ENCODE measurements at places on chromosomes 3 and 15.
A peak's percentile ranks its signal among the peaks of the same experiment; 100 is the strongest.

GRCh38 chr3:142530296-142530695, 48.2 kb downstream of the ATR start:
- H3K4me1 ChIP-seq = no peaks in the 10 kb centered on the region
- H3K27ac ChIP-seq = no peak overlapping the region
- H3K27me3 ChIP-seq = no peaks in the 10 kb centered on the region
- H3K4me3 ChIP-seq = no peak overlapping the region
- DNase-seq = no peak

GRCh38 chr3:58217209-58217811, 6.5 kb upstream of the DNASE1L3 start:
- peaks cover 12% of the 10 kb centered on the region for H3K4me1 ChIP-seq
- no peaks in the 10 kb centered on the region for H3K27me3 ChIP-seq

DNA sequence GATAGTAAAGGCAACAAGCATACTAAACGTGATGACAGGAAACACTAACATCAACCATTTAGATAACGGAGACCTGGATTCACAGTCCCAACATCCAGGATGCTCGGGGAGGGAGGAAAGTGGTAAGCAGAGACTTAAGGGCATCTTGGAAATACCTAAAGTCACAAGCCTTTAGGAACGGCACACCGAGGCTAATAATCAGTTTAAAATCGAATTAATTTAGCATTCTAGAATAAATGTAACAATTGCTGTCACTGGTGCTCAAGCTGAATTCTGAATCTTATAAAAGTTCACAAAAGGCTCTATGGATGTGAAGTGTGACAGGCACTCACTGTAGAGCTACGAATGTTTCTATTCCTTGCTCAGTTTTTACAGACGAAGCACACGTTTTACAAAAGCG, 1.3 kb downstream of the CD47 start:
- H3K27ac ChIP-seq = peak overlapping the region; percentile 92
- H3K36me3 ChIP-seq = peaks cover 25% of the 10 kb centered on the region
- H3K4me1 ChIP-seq = peaks cover 53% of the 10 kb centered on the region

GRCh38 chr3:76561494-76562236, 478.2 kb upstream of the ROBO2 start:
- H3K4me3 ChIP-seq = no peak overlapping the region
- no peaks in the 10 kb centered on the region for H3K36me3 ChIP-seq
- no peaks in the 10 kb centered on the region for H3K27me3 ChIP-seq
- DNase-seq = peak; percentile 11
- H3K4me1 ChIP-seq = no peaks in the 10 kb centered on the region

- DNase-seq = peak; percentile 39
- no peak overlapping the region for H3K27ac ChIP-seq
- no peaks in the 10 kb centered on the region for H3K36me3 ChIP-seq
- H3K4me3 ChIP-seq = no peak overlapping the region
- peaks cover 66% of the 10 kb centered on the region for H3K4me1 ChIP-seq
- no peaks in the 10 kb centered on the region for H3K27me3 ChIP-seq
Observed at GRCh38 chr15:70443486-70444273, 319.7 kb downstream of the UACA start.

DNA sequence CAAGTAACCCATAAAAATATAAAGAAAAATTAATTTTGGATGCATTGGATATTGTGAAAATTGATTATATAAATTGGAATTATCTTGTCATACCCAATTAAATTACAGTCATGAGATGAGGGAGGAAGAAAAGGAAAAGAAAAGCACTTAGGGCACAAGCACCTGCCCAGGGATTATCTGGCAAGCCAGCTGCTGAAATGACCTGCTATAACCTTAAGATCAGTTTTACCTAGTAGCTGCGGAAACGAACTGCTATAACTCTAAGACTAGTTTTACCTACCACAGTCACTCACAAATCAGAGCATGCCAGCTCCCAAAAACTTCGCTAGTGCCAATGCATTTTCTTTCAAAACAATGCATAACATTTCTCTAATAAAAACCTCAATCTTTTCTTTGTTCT, 26.2 kb downstream of the LRRFIP2 start:
- peak overlapping the region; percentile 76 for H3K27ac ChIP-seq
- no peaks in the 10 kb centered on the region for H3K27me3 ChIP-seq
- no peaks in the 10 kb centered on the region for H3K36me3 ChIP-seq
- DNase-seq = peak; percentile 50

- no peaks in the 10 kb centered on the region for H3K27me3 ChIP-seq
- DNase-seq = peak; percentile 67
- H3K27ac ChIP-seq = peak overlapping the region; percentile 23
Observed at GRCh38 chr3:107346564-107346963, 30.7 kb upstream of the CCDC54 start.

DNA sequence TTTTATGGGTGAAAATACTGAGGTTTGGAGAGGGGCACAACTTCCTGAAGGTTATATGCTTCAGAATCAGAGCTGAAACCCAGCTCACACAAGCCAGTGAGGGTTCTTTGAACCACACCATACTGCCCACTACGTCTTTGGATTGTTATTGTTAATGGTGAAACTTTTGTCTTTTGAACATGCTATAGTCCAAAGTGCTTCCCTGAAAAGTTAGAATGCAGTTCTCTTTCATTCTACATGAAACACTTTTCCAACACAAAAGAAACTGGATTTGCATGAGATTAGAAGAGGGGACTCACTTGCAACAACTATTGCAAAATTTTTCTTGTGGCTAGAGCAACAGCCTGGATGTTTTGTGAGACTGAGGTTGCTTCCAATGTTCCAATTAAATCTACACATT, 473.6 kb downstream of the SOX2 start:
- no peak for DNase-seq
- no peak overlapping the region for H3K27ac ChIP-seq
- no peak overlapping the region for H3K4me3 ChIP-seq
- H3K36me3 ChIP-seq = no peaks in the 10 kb centered on the region
- no peaks in the 10 kb centered on the region for H3K4me1 ChIP-seq

GRCh38 chr3:44993471-44994205, 17.6 kb downstream of the EXOSC7 start:
- H3K27me3 ChIP-seq = no peaks in the 10 kb centered on the region
- no peaks in the 10 kb centered on the region for H3K4me1 ChIP-seq
- H3K27ac ChIP-seq = no peak overlapping the region
- H3K36me3 ChIP-seq = peaks cover 70% of the 10 kb centered on the region

DNA sequence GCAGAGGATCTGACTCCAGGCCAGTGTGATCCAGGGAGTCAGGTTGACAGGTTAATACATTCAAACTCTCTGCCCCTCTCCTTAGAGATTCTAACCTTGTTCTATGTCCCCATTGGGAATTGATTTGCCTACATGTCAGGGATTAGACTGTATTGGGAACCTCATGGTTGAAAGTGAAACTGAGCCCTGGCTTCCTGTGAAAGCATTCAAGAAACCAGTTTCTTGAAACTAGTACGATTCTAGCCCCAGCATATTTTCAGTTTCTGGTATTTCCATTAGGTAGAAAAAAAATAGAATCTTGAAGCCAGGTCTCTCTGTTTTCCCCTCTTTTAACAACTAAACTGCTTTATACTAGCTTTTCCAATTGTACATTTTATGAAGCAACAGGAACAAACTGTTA, 140.4 kb upstream of the ABI3BP start:
- H3K36me3 ChIP-seq = no peaks in the 10 kb centered on the region
- no peak overlapping the region for H3K27ac ChIP-seq
- no peak overlapping the region for H3K4me3 ChIP-seq
- no peaks in the 10 kb centered on the region for H3K4me1 ChIP-seq
- peak; percentile 2 for DNase-seq

DNA sequence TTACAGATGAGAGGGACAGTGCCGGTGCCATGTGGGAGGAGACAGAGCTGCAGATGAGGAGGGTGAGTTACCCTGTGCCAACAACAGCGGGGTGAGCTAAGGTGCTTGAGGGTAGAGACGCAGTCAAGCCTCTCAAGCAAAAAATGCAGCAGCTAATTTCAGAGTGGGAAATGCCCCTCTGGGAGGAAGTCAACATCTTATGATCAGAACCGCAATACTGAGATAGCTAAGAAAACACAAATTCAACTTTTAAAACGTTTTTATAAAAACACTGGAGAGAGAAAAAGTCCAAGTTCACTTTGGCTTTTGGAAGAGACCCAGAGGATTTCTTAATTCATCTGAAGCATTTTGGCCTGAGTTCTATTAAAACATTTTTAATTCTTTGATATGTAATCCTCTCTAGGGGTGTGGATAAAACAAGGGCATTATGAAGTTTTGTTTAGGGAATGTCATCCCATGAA, 319.2 kb downstream of the SLC9A9 start:
- H3K4me1 ChIP-seq = peaks cover 31% of the 10 kb centered on the region
- no peaks in the 10 kb centered on the region for H3K36me3 ChIP-seq
- no peak overlapping the region for H3K4me3 ChIP-seq
- DNase-seq = peak; percentile 88

- H3K36me3 ChIP-seq = no peaks in the 10 kb centered on the region
- DNase-seq = peak; percentile 63
- no peaks in the 10 kb centered on the region for H3K4me1 ChIP-seq
- H3K4me3 ChIP-seq = no peak overlapping the region
- H3K27ac ChIP-seq = no peak overlapping the region
Observed at GRCh38 chr3:27312044-27312668, 57.0 kb downstream of the NEK10 start.

- H3K27me3 ChIP-seq = peaks cover 2% of the 10 kb centered on the region
- H3K36me3 ChIP-seq = no peaks in the 10 kb centered on the region
- no peak overlapping the region for H3K27ac ChIP-seq
Observed at GRCh38 chr3:124532071-124532470, 198.2 kb upstream of the UMPS start.

DNA sequence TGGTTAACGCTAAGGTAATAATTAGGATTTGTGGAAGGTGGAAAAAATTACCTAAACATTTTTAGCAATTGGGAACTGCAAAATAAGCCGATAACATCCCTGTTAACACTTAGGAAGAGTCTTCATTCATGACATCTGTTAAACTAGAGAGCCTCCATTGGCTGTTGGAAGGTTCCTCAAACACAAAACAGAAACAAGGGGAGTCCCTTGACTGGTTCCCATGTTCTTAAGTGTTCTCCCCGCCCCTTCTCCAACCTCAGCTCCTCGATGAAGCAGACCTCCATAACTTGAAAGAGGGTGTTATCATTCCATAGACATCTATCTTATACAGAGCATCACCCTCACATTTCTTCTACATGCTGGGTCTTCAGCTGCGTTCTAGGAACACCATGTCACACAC, 2.5 kb downstream of the SLC22A13 start:
- H3K4me3 ChIP-seq = no peak overlapping the region
- no peak overlapping the region for H3K27ac ChIP-seq
- no peaks in the 10 kb centered on the region for H3K27me3 ChIP-seq
- DNase-seq = peak; percentile 64

DNA sequence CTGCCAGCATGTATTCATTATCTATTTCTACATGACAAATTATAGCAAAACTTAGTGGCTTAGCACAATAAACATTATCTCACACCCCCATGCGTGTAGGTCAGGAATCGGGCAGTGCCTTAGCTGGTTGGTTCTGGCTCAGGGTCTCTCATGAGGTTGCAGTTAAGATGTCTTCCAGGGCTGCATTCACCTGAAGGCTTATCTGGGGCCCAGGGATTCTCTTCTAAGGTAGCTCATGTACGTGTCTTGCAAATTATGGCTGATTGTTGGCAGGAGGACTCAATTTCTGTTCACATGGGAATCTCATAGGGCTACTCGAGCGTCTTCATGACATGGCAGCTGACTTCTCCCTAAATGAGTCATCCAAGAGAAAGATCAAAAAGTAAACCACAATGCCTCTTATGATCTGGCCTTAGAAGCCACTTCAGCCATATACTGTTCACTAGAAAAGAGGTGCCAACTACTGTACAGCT, 42.9 kb upstream of the TSC22D2 start:
- H3K36me3 ChIP-seq = no peaks in the 10 kb centered on the region
- no peaks in the 10 kb centered on the region for H3K4me1 ChIP-seq
- DNase-seq = no peak
- no peak overlapping the region for H3K27ac ChIP-seq

GRCh38 chr15:82810061-82810889, 847 bp downstream of the WHAMM start:
- H3K27me3 ChIP-seq = no peaks in the 10 kb centered on the region
- H3K36me3 ChIP-seq = peaks cover 12% of the 10 kb centered on the region

DNA sequence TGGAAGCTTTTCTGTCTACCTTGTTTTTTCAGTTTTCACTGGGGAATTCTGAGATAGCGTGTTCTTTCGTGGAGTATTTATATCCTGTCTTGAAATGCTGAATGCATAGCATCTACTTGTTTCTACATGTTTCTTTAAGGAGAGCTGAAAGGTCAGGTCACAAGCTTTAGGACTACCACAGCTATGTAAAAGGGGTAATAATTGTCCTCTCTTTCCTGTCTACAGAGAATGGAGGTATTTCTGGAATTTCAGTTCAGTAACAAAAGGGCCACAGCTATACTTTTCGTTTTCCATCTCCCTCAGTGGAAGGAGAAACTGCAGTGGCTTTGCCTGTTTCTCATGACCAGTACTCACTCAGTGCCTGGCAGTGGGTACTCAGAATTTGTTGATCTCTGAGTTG, 4.7 kb downstream of the INAFM2 start:
- DNase-seq = no peak
- H3K27ac ChIP-seq = peak overlapping the region; percentile 35

DNA sequence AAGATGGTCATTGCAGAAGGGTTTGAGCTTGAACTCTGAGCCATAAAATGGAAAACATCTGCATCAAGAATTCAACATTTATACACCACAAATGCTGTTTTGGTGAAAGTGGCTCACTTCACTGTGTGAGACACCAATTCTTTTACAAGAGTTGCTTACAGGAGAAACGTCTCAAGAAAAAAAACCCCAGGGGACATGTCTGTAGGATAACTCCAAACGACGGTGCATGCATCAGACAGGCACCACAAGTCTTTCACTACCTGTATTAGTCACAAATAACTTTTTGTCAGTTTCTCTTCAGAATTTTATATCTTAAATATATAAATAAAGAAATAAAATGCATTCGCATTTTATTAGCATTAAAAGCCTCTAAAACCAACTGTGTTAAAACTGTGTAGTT, 164.3 kb downstream of the EFHB start:
- no peaks in the 10 kb centered on the region for H3K36me3 ChIP-seq
- H3K4me1 ChIP-seq = no peaks in the 10 kb centered on the region
- no peak for DNase-seq
- H3K27ac ChIP-seq = no peak overlapping the region
- no peaks in the 10 kb centered on the region for H3K27me3 ChIP-seq

DNA sequence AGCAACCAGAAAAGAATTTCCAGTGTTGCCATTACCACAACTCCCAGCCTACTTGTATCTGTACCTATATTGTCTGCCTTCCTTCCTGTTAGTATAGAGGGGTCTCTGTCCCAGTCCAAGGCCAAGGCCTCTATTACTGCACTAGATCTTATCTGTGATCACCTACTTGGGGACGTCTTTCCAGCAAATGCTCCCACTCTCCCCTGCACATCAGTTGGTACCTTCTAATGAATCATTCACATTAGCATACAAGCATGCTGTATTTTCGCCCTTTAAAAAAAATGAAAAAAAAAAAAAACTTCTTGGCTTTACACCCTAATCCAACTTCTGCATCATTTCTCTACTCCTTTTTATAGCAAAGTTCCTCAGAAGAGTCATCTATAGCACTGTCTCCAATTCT, 4.8 kb upstream of the AVEN start:
- peaks cover 12% of the 10 kb centered on the region for H3K4me1 ChIP-seq
- no peaks in the 10 kb centered on the region for H3K36me3 ChIP-seq
- no peak overlapping the region for H3K27ac ChIP-seq
- no peak for DNase-seq

GRCh38 chr3:52220380-52221026, 4.9 kb downstream of the TLR9 start:
- peaks cover 80% of the 10 kb centered on the region for H3K4me1 ChIP-seq
- no peak overlapping the region for H3K4me3 ChIP-seq
- peak; percentile 79 for DNase-seq
- peaks cover 4% of the 10 kb centered on the region for H3K36me3 ChIP-seq
- H3K27me3 ChIP-seq = no peaks in the 10 kb centered on the region

- no peak overlapping the region for H3K4me3 ChIP-seq
- H3K27ac ChIP-seq = no peak overlapping the region
- H3K27me3 ChIP-seq = no peaks in the 10 kb centered on the region
- H3K4me1 ChIP-seq = peaks cover 21% of the 10 kb centered on the region
- no peak for DNase-seq
Observed at GRCh38 chr3:49831341-49831740, 17.6 kb upstream of the UBA7 start.
